Activated CD8-positive, alpha-beta memory T cell treated with anti-CD3 and anti-CD28 coated beads for 4 hours (primary cell): ENCODE measurements at places on chromosomes 7 and 10.

- no peak for DNase-seq
These were observed 169.6 kb upstream of the PTN start for GRCh38 chr7:137513091-137513490.

- no peak for DNase-seq
These were observed 46.8 kb upstream of the PRLHR start for GRCh38 chr10:118642228-118642627.

GRCh38 chr7:27860800-27861199 is 120.8 kb downstream of the TAX1BP1 start:
- no peak for DNase-seq

DNA sequence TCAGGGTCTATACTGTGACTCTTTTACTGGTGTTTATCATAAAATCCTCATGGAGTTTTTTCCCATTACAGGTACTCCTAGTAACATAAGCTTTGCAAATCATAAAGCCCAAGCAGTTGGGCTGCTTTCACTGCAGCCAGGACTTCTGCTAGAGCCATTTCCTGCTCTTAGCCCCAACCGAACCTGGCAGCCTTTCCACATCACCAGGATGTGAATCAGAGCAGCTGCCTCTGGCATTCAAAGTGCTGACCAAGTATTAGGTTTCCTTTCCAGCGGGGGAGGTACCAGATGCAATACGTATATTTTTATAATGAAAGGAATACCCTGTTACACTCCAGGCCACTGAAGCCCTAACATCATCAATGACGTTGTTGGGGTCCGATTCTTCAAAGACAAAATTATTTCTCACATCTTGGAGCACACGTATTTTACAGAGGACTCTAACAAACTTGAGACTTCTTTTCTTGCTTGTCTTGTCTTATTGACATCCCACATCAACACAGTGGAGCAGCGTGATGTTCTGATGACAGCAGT is 3.6 kb upstream of the HTR5A start:
- DNase-seq = no peak

GRCh38 chr10:75450075-75450445 is 18.6 kb downstream of the LRMDA start:
- DNase-seq = no peak
